AG09309 (cell line): ENCODE measurements at places on chromosomes 2 and 18.
A peak's percentile ranks its signal among the peaks of the same experiment; 100 is the strongest.

GRCh38 chr18:5894611-5895298, 567 bp downstream of the TMEM200C start:
- DNase-seq: no peak

- no peak for DNase-seq
Observed at GRCh38 chr2:102238039-102238756, 51.4 kb downstream of the IL1RL2 start.

GRCh38 chr2:183204397-183204796, 80.2 kb downstream of the NUP35 start:
- DNase-seq: no peak

DNA sequence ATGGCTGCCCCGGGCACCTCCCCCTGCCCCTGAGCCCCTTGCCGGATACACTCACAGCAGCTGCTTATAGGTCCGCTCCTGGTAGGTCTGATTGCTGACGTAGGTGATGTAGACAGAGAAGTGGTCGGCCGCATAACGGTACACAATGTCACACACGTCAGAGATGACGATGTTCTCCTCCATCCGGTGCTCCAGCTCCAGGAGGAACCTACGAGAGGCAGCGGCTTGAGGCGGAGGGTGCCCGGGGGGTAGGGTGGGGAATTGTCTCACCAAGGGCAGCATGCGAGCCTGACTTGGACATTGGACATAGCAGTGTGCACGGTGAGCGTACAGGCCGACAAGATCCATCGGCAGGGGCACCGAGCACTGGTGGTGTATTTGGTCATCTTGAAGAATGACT, 22.8 kb downstream of the SNORC start:
- DNase-seq: no peak

DNA sequence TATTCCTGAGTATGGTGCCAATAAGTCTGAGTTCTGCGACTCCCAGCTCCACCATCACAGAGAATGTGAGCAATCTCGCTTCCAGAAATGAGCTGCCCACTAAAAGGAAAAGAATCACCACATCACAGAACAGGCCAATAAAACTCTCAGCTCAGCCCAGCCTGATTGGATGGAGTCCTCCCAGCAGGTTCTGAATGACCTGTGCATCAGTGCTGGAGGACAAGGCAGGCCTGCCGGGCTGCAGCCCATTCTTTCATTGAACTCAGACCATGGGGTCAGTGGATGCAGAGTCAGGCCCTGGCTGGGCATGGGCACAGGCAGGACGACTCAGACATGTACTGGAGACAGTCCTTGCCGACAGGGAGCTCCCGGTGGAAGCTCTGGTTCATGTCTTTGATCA, 132.7 kb upstream of the REV1 start:
- no peak for DNase-seq

DNA sequence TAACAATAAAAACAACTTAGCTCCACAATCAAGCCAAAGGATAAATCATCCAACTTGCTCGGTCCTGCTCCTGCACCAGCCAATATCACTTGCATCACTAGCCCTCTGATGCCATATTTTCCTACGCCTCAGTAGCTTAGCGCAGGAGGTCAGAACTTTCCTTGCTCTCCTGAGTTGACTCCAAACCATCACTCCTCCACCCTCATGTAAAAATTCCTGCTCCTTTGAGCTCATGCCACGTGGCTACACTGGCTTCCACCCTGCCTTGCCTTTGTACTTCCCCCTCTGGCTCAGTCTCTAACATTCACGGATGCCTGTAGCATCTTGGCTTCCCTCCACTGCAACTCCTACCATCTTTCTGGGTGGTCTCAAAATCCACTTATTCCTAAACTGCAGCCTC, 25.2 kb downstream of the AAK1 start:
- no peak for DNase-seq

- peak; percentile 18 for DNase-seq
Observed at GRCh38 chr2:42513252-42513918, 19.6 kb upstream of the KCNG3 start.

GRCh38 chr2:82790206-82791021, 1668.7 kb downstream of the SUCLG1 start:
- DNase-seq: peak; percentile 11
